ENCODE measurements at places on chromosomes 11 and 22. TPM values are rescaled to one million over a fixed set of nuclear protein-coding genes. Genes with fewer than 3 reads are reported as not detected.

Gene LUZP2
- not detected for total RNA-seq

Gene JHY
- total RNA-seq, result 3.5 TPM

Gene PLAAT5
- total RNA-seq, result not detected

Gene RIC3
- 2.5 TPM for total RNA-seq

Gene THRSP
- not detected for total RNA-seq

Gene TSGA10IP
- total RNA-seq, result not detected

Gene SCGB1D2
- not detected for total RNA-seq

Gene NPTXR
- total RNA-seq, result 12.2 TPM

Gene MMP8
- not detected for total RNA-seq

Gene P2RY2
- 7.5 TPM for total RNA-seq

Gene SYT8
- total RNA-seq, result not detected

Gene LRRC74B
- total RNA-seq, result not detected

Gene ZBTB16
- total RNA-seq, result not detected

Data from A549 treated with RU486 at 1 μM for 4 hours (cell line).